IPS DF 6.9 (cell line): ENCODE measurements at places on chromosomes 4 and X.

- no peak for DNase-seq
These were observed 5.8 kb downstream of the RPS4X start for GRCh38 chrX:72271091-72271788.

DNA sequence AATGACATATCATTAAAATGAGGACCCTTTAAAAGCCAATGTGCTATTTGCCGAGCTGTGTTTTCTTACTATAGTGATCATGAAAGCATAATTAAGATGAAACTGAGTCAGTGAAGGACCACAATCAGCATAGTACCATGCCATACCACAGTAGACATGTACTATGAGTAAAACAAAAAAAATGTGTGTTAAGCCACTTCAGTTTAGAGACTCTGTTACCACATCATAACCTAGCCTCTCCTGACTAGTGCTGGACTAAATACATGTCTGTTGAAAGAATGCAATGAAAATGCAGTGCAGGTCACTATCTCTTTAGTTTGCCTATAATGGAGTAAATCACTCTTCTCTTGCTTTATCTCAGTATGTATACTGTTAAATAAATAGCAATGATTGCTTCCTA lies 12.3 kb upstream of the DDX53 start:
- DNase-seq: no peak

DNA sequence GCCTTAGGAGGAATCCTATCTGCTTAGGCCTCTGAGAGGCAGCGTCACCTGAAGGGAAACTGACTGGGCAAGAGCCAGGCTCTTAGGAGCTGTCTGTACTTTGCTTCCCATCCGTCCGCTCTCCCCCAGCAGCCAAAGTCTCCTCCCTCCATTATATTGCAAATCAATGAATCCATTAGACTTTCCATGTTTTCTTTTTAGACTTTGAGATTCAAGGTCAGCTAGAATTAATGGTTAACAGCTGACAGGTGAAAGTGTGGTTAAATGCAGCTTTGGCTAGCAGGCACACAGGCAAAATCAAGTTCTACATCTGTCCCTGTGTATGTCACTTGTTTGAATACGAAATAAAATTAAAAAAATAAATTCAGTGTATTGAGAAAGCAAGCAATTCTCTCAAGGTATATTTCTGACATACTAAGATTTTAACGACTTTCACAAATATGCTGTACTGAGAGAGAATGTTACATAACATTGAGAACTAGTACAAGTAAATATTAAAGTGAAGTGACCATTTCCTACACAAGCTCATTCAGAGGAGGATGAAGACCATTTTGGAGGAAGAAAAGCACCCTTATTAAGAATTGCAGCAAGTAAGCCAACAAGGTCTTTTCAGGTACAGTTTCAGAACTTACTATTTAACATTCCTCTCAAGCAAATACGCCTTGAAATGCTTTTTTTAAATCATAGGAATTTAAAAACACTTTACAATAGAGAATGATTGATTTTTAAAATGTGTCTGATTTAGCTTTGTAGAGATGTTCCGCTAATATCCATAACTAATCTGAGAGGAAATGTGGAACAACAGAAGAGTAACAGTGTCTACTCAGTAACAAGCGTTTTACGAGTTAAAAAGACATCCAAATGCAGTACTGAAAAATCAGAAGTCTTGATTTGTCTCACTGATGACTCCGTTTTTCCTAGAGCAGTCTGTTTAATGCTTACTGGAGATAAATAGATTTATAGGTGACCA lies at the start of gene F11:
Gene F11, plus strand, starts transcription at position 507 of the 970 bp plus-strand sequence. CDS start 948 bp downstream, outside the sequence.
- no peak for DNase-seq

- DNase-seq: peak; percentile 70
These were observed 48.9 kb upstream of the GRID2 start for GRCh38 chr4:92254767-92255442.

DNA sequence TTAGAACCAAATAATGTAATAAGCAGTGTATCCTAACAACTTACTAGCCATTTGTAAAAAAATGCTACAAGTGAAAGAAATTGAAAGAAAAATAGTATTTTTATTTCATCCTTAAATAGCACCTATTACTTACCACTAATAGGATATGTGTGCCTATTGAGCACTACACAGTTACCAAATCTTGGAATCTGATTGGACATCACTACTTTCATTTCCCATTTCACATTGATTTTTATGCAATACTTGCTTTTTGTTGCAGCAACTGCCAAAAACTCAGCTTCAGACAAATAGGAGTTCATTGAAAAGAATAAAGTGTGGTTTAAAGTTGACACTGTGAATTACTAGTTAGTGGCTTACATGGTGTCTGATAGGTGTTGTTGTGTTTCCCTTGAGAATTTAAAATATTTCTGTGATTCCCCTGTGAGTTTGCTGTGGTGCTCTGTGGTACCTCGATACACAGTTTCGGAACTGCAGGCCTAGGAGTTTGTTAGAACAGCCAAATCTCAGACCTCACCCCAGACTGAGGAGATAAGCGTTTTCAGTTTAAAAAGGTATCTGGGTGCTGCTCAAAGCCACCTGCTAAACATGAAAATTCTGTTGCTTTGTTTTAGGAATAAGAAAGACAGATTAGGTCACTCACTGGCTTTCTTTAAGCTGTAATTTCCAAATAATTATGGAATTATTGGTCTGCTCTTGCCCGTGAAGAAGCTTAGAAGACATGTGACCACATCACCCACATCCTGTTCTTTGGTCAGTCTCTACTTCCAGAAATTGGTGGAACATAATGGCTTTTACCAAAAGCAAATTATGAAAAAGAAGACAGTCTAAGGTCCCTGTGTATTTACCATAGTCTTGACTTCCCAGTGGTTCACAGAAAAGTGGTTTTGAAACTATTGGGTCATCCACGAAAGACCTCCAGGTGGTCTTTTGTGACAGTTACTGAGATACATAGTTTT lies 97.8 kb downstream of the SYTL5 start:
- DNase-seq: no peak

GRCh38 chr4:128031756-128032384 lies 29.2 kb upstream of the LARP1B start:
- no peak for DNase-seq

- no peak for DNase-seq
These were observed 47.5 kb upstream of the KLHL13 start for GRCh38 chrX:118164138-118164537.
